Neural progenitor cell (in vitro differentiated cells): ENCODE measurements at places on chromosomes 11 and 22.

DNA sequence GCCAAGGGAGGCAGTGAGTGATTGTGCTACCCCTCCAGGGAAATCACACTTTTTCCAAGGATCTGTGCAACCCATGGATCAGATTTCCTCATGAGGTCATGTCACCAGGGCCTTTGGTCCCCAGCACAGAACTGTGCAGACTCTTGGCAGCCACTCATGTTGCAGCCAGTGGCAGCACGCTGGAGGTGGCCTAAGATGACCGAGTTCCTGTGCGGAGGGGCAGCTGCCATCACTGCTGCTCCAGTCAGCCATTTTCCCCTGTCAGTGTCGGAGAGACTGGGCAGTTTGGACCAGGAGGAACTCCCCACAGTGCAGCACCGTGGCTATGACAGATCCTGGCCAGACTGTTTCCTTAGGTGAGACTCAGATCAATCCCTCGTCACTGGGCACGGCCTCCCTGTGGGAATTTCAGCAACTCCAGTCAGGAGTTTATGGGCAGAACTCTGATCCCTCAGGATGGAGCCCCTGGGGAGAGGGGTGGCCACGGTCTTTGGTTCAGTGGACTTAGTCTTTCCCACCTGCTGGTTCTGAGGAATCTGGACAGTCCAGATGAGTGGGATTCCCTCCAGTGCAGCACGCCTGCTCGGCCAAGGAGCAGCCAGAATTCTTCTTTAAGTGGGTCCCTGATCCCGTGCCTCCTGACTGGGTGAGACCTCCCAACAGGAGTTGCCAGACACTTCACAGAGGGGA lies 194.6 kb upstream of the CARD18 start:
- H3K27me3 ChIP-seq = no peaks in the 10 kb centered on the region
- H3K4me1 ChIP-seq = no peaks in the 10 kb centered on the region
- no peaks in the 10 kb centered on the region for H3K36me3 ChIP-seq
- no peak overlapping the region for H3K4me3 ChIP-seq
- H3K27ac ChIP-seq = no peak overlapping the region

GRCh38 chr22:23722160-23722559 lies 28.8 kb downstream of the ZNF70 start:
- H3K36me3 ChIP-seq = no peaks in the 10 kb centered on the region
- H3K27ac ChIP-seq = no peak overlapping the region
- H3K4me3 ChIP-seq = no peak overlapping the region
- DNase-seq = no peak
- H3K4me1 ChIP-seq = no peaks in the 10 kb centered on the region

GRCh38 chr22:44455151-44455962 lies 42.7 kb downstream of the RTL6 start:
- no peaks in the 10 kb centered on the region for H3K4me1 ChIP-seq
- no peaks in the 10 kb centered on the region for H3K36me3 ChIP-seq
- no peak overlapping the region for H3K27ac ChIP-seq
- no peaks in the 10 kb centered on the region for H3K27me3 ChIP-seq

DNA sequence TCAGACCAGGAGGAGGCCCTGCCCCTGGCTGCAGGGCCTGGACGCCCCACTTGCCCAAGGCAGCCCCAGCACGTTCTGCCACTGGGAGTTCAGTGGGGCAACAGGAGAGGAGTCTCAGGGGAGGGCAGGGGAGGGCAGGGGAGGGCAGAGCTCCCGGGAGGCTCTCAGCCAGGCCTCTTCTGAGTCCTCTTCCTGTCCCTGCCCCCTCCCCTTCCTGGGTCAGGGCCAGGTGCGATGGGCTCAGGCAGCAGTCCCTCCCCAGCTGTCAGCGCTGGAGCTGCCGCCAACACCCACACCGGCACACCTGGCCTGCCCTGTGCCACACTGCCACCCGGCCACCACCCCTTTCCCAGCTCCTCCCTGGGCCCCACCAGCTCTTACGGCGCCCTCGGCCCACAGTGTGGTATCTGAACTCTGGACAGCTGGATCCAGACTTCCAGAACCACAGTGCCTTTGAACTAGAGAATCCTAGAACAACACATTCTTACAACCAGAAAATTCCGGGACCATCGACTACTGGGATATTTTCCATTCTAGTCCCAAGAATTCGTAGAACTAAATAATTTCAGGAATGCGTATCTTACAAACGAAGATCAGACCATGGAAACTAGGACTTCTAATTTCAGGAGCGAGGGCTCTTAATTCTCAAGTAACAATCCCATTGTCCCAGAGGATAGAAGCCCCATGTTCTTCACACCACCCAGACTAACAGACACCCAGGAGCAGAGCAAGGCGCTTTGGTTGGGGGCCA lies 21.8 kb downstream of the RPL3 start:
- H3K27me3 ChIP-seq = no peaks in the 10 kb centered on the region
- no peak overlapping the region for H3K27ac ChIP-seq
- no peaks in the 10 kb centered on the region for H3K36me3 ChIP-seq
- H3K4me3 ChIP-seq = no peak overlapping the region
- H3K4me1 ChIP-seq = peaks cover 6% of the 10 kb centered on the region

- H3K4me1 ChIP-seq = no peaks in the 10 kb centered on the region
- DNase-seq = no peak
- H3K27me3 ChIP-seq = no peaks in the 10 kb centered on the region
- H3K4me3 ChIP-seq = no peak overlapping the region
Measured at GRCh38 chr22:40463017-40463631, 92.7 kb downstream of the SGSM3 start.

DNA sequence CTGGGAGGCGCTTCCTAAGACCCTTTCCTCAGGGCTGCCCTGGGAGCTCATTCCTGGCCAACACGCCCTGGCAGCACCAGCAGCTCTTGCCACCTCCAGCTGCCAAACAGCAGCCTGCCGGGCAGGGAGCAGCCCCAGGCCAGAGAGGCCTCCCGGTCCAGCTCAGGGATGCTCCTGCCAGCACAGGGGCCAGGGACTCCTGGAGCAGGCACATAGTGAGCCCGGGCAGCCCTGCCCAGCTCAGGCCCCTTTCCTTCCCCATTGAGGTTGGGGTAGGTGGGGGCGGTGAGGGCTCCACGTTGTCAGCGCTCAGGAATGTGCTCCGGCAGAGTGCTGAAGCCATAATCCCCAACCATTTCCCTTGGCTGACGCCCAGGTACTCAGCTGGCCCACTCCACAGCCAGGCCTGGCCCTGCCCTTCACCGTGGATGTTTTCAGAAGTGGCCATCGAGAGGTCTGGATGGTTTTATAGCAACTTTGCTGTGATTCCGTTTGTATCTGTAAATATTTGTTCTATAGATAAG lies 7.6 kb downstream of the SLC39A13 start:
- H3K27me3 ChIP-seq = no peaks in the 10 kb centered on the region
- H3K27ac ChIP-seq = peak overlapping the region; percentile 21
- no peak overlapping the region for H3K4me3 ChIP-seq
- peak; percentile 29 for DNase-seq

DNA sequence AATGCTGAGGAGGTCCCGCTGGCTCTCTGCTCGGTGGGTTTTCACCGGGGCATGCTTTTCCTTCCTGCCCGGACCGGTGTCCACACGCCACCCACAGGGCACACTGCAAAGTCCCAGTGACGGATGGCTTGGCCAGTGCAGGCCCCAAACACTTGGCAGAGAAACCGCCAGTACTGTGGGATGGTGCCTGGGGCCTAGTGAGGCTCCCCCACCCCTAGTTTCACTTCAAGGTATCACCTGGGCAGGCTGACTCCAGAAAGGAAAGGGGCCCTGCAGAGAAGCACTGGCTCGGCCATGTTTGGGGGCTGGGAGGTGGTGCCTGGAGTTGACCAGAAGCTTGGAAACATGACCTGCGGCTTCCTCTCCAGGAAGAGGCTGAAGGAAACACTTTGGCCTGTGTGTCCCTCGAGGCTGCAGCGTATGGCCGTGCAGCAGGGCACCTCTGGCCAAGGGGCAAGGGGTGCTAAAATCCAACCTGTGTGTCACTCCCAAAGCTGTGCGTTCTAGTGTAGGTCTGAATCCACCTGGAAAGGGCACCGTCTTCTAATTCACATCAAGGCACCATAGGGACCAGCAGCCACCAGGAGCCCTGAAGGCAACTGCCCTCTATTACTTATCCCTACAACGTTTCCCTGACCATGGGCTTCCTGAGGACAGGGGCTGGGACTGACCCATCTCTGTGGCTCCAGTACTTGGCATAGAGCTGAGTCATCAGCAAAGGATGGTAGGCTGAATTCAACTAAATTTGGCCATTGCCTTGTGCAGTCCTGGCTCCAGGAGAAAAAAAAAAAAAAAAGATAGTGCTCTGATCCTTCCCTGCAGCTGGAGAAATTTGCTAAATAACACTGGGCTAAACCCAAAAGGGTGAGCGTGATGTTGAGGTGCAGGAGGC lies 22.6 kb downstream of the TPBGL start:
- no peak overlapping the region for H3K4me3 ChIP-seq
- no peaks in the 10 kb centered on the region for H3K4me1 ChIP-seq
- H3K36me3 ChIP-seq = no peaks in the 10 kb centered on the region
- no peak overlapping the region for H3K27ac ChIP-seq
- DNase-seq = peak; percentile 1

DNA sequence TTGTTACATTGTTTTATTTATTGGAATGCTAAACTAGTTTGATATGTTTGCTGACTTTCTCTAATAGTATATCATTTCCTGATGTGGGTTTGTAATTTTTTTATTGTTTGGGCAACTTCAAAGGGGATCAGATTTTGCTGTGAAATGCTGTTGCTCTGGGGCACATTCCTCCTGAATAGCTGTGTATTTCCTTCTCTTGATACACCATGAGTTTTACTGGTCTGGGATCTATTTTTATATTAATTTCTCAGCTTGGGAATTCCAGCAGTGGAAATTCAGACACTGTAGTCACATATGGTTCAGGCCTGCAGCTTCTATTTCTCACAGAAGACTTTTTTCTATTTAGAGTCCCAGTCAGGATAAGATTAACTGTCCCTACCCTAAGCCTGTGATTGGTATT lies 58.9 kb downstream of the RPUSD4 start:
- H3K4me3 ChIP-seq = no peak overlapping the region
- H3K27me3 ChIP-seq = peaks cover 10% of the 10 kb centered on the region
- H3K27ac ChIP-seq = no peak overlapping the region
- no peaks in the 10 kb centered on the region for H3K36me3 ChIP-seq
- peaks cover 54% of the 10 kb centered on the region for H3K4me1 ChIP-seq

DNA sequence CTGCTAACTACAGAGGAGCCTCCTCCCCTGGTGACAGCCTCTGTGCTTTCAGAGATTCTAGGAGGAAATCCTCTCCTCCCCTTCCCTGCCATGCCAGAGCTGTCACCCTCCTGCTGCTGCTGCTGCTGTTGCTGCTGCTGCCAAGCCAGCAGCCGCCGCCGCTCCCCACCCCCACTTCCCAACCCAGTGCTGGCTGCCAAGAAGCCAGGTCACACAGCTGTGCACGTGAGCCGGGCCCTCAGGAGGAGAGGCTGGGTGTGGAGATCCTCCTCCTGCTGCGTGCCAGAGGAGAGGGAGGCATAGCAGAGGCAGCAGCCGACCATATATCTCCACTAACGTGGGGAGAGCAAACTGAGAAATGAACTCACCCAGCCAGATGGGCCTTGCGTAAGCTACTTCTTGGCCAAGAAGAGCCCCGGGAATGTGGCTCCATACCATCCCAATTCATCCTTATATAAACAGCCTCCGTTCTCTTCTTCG lies 12.4 kb downstream of the CRY2 start:
- DNase-seq = peak; percentile 62
- H3K4me1 ChIP-seq = peaks cover 16% of the 10 kb centered on the region
- no peaks in the 10 kb centered on the region for H3K27me3 ChIP-seq
- H3K36me3 ChIP-seq = no peaks in the 10 kb centered on the region

DNA sequence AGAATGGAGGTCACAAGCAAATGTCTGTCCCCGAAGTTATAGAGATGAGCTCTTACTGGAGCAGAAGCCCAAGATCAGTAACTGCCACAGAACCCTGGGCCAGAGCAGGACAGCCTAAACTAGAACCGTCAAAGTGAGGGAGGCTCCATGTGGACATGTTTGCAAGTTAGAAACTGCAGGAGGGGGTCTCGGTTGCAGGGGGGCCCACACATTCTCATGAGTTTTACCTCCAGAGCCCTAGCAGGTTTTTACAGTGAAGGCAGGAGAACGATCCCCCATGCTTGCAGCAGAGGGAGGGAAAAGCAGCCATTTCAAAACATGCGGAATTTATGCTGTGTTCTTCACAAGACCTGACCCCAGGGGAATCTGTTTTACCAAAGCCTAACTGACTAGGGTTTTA lies 133.5 kb upstream of the B3GAT1 start:
- no peaks in the 10 kb centered on the region for H3K27me3 ChIP-seq
- DNase-seq = no peak
- H3K4me1 ChIP-seq = no peaks in the 10 kb centered on the region
- H3K27ac ChIP-seq = no peak overlapping the region
- H3K4me3 ChIP-seq = no peak overlapping the region
- H3K36me3 ChIP-seq = no peaks in the 10 kb centered on the region

- H3K4me3 ChIP-seq = no peak overlapping the region
- DNase-seq = no peak
- peaks cover 1% of the 10 kb centered on the region for H3K27me3 ChIP-seq
- no peaks in the 10 kb centered on the region for H3K36me3 ChIP-seq
- no peak overlapping the region for H3K27ac ChIP-seq
Measured at GRCh38 chr11:69007975-69008381, 5.1 kb downstream of the MRGPRF start.

DNA sequence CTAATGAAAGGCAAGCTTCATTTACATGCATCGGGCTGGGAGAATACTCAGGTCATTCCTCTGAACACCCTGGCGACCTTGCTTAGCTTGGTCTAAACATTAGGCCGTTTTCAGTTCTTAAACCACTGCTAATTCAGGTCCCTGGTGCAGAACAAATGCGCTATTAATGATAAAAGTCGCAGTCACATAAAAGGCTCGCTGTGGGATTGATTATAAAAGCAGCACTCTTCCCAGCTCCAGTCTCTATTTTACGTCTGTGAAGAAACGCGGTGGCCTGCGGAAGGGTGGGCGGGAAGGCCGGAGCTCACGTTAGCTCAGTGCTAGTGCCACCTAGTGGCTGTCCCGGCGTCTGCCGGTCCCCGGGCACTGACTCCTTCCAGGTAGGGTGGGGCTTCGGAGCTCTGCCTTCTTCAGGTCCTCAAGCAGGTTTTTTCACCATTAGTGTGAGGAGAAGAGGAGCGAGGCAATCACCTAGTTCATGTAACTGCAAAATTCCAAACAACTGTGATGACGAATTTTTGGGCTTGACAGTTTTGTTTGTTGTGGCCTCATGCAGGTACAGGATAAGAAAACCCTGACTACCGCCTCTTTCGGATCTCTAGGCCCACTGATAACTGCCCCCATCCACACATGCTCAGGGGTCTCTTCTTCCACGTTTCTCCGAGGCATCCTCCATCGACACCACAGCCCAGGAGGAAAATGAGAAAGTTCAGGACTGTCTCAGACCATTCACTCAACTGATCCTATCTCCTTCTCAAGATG lies 66.5 kb upstream of the CLMP start:
- peaks cover 9% of the 10 kb centered on the region for H3K27me3 ChIP-seq
- no peaks in the 10 kb centered on the region for H3K36me3 ChIP-seq
- no peaks in the 10 kb centered on the region for H3K4me1 ChIP-seq

GRCh38 chr11:11480971-11481370 lies 127.9 kb upstream of the CSNK2A3 start:
- no peak overlapping the region for H3K4me3 ChIP-seq
- DNase-seq = no peak
- H3K4me1 ChIP-seq = peaks cover 10% of the 10 kb centered on the region
- H3K27ac ChIP-seq = no peak overlapping the region

GRCh38 chr22:40951795-40952605 lies 822 bp downstream of the RBX1 start:
- H3K4me3 ChIP-seq = peak overlapping the region; percentile 86
- peak overlapping the region; percentile 31 for H3K27ac ChIP-seq
- DNase-seq = no peak
- no peaks in the 10 kb centered on the region for H3K27me3 ChIP-seq
- peaks cover 2% of the 10 kb centered on the region for H3K36me3 ChIP-seq
- no peaks in the 10 kb centered on the region for H3K4me1 ChIP-seq
